ENCODE measurements at places on chromosomes 1 and 21.

DNA sequence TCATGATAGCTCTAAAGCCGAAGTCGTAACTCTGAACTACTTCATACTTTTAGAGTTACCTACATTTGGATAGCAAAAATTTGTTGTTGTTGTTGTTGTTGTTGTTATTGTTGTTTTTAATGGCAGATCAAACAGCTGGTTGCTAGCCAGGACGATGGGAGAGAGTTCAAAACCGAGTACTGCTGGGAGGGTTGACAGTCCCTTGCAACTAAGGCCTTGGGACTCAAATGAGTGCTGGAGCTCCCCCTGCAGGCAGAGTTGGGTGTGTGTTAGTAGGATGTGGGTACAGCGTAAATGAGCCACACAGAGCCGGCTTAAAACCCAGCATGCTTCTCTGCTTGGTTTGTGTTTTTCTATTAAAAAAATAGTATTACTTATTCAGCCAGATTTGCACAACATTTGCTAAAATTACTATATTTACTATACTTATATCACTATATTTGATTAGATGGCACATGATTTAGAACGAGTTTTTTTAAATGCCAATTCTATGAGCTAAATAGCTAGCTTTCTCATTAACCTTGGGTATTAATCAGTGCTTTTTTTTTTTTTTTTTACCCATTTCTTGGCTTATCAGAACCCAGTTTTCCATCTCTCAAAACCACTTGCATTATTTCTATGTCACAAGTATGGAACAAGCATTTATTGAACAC lies 129.2 kb upstream of the SYT6 start:
- peak; percentile 84 for DNase-seq

GRCh38 chr21:16330082-16330907 lies 600.5 kb downstream of the USP25 start:
- DNase-seq = peak; percentile 94

DNA sequence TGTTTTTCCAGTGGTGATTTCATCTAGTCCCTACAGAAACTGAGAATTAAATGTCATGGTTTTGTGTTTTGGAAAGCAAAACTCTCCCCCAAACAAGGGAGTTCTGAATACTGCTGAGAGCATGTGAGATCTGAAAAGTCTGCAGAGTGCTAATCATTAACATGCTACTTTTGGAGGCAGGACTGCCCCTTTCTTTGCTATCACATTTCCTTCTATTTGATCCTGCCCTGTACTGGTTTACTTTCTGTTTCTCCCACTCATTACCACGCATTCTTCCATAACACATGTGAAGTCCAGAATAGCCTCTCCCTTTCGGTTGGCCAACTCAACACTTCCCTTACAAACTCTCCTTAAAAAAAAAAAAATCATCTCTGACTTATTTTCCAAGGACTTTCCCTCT lies 63.6 kb downstream of the GADD45A start:
- no peak for DNase-seq

- no peak for DNase-seq
These were observed 79.7 kb upstream of the CHODL start for GRCh38 chr21:18164933-18165332.

GRCh38 chr1:180765151-180765550 lies 133.3 kb downstream of the XPR1 start:
- DNase-seq = no peak

GRCh38 chr1:231724876-231725647 lies 98.5 kb downstream of the DISC1 start:
- DNase-seq = peak; percentile 10

GRCh38 chr1:78289603-78290002 lies 201.2 kb upstream of the PTGFR start:
- no peak for DNase-seq

DNA sequence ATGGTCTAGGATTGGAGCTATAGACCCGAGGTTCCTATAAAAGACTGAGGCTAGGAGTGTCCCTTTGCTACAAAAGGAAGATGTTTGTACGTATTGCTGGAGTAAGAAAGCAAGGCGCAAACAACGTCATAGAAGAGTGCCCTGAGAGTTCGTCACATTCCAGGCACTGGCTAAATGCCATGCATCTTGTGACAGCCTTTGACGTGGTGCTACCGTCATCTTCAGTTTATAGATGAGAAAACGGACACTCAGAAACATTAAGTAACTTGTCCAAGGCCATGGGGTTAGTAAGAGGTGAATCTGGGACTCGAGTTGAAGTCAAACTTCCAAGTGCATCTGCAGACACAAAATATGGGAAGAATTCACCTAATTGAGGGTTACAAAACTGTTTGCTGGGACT lies 104.2 kb upstream of the SLC45A1 start:
- DNase-seq = no peak

- no peak for DNase-seq
These were observed 206.3 kb downstream of the COL11A1 start for GRCh38 chr1:102901996-102902395.
